ENCODE measurements at places on chromosomes 4 and X.

GRCh38 chrX:40012868-40013265 is 84.9 kb downstream of the BCOR start:
- DNase-seq, result no peak

DNA sequence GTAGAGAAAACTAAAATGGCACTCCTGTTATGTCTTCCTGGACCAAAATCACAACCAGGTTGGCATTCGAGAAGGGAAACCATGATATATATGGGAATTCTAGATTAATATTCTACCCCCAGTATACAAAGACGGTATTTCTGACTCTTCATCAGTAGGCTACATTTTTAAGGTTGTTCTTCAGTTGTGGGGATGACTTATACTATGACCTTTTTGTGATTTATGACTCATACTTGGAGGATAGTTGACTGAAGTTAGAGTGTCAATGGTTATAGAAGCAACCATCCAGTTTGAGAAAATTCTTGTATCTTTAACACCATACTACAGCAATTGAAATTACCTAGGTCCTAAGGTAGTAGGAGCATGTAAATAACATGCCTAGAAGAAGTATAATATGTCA is 49.8 kb upstream of the CYSLTR1 start:
- DNase-seq, result no peak

GRCh38 chr4:8689741-8690140 is 97.2 kb downstream of the CPZ start:
- DNase-seq, result no peak

GRCh38 chr4:16082426-16083240 is 1.2 kb downstream of the PROM1 start:
- no peak for DNase-seq

DNA sequence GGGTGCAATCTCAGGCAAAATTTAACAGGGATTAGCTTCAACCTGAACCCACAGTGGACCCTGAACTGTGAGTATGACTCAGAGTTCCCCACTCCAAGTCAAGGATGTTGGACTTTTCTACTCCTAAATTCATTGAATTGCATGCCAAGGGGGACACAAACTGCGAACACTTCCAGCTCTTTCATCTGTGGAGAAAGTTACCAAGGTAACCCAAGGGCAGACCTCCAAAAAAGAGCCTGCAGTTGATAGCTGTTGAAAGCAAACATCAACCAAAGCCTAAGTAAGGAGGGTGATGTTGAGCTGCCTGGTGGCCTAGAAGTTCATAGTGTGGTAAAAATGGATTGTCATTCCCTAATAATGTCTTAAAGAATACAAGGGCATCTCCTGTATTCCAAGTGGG is 1242.9 kb downstream of the C4orf33 start:
- no peak for DNase-seq

- no peak for DNase-seq
Observed at GRCh38 chr4:2353222-2354107, 65.0 kb downstream of the ZFYVE28 start.

DNA sequence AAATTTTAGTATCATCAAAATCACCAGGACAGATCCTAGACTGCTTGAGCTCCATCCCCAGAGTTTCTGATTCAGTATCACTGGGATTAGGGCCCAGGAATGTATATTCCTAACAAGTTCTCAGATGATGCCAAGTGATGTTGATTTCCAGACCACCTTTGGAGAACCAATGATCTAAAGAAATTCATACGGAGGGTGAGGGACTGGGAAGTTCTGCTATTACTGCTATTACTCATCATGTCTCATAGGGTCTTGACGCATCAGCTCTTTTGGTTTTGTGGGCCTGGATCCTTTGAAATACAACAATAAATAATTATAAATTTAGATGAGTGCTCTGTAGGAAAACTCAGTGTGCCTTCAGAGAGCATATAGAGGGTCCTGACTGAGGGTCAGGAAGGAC is 59.8 kb upstream of the LGI2 start:
- no peak for DNase-seq

DNA sequence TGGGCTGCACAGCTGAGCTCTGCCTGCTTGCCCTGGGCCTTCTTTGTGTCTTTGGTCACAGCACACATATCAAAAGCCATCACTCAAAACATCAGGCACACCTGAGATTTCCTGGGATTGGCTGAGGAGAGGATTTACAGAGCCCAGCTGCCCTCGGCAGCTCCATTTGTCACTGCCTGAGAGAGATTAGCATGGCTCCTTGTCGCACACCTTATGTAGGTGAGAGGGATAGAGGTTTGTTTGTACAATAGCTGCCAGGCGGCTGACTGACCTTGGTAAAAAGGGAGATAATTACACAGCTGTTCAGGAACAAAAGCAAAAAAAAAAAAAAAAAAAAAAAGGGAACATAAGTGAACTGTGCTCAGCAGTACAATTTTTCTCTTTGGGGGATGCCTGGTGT is 63.2 kb downstream of the MGST2 start:
- DNase-seq, result no peak

DNA sequence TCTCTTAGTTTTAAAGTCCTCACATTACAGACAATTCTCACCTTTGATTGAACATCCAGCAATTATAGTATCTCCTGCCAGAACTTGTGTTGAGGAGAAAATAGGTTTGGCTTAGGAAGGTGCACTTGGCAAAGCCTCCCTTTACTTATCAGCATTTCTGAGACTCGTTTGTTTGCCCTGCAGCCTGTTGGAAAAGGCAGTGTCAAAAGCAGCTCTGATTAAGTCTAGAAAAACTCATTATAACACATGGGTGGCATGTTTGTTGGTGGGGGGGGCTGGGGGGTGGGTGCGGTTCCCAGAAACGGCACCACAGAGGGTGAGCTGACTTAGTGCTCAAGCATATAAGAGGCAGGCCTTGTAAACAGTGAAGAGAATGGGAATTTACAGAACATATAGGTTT is 21.7 kb upstream of the PUDP start:
- no peak for DNase-seq

GRCh38 chr4:169761846-169762245 is 4.1 kb upstream of the HPF1 start:
- no peak for DNase-seq

- DNase-seq, result no peak
Observed at GRCh38 chrX:11765449-11765848, 7.4 kb downstream of the MSL3 start.

DNA sequence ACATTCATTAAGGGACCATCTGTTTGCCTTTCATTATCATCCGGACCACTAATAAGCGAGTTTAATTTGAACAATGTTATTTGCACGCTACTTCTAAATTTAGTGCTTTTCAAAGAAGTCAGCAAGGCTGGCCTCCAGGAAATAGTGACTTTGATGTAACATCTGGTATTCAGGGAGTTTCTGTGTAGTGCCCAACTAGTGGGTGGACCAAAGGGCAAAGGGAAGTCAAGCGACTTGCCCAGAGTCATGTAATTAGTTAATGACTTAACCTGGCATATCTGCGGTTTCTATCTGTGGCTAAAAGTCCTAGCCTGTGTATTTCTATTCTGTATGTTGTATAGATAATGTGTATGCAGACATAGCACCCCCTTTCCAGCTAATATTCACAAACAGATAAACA is 56.3 kb upstream of the LCORL start:
- no peak for DNase-seq

- DNase-seq, result no peak
Observed at GRCh38 chr4:24896056-24896455, 16.8 kb downstream of the CCDC149 start.

DNA sequence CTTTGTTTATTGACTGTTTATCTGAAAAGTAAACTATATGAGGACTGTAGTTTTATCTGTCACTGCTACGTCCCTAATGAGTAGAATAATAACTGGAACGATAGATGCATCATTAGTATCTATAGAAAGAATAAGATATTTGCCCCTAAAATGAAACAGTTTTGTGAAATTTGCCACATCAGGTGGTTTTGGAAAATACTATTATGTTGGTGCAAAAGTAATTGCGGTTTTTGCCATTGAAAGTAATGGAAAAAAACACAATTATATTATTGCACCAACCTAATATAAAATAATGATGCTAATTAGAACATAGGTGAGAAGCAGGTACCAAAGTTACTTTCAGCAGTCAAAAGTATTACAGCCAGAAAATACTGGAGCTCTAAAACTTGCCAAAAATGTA is 158.3 kb downstream of the PABPC4L start:
- DNase-seq, result no peak

DNA sequence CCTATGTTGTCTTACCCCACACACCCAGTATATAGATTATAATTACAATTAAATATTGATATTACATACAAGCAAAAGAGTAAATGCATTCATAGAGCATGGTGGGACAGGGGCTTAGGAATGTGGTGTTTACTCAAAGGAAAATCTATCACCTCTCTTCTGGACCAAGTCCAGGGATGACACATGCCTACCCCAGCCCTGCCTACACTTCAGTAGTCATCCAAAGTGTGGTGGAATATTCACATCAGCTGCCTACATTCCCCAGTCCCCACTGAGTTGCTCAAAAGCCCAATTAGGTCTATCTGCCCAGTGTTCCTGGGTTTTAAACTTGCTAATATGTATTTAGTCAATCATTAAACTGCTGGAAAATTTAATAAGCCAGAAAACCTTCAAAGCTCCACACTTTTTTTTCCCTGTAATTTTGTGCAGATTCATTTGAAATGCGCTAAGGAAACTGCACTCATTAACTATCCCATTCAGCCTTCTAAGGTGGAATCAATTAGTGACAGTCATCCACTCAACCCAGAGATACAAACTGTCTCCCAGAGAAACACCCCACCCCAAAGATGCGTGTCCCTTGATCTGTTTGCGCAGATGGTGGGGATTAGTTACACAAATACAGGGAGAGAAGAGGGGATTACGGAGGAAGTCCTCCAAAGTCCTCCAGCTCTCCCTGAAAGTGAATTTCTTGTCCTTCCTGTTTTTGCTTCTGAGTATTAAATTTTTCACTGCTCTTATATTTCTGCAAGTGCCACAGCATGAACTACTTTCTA is 91.7 kb upstream of the KDR start:
- DNase-seq, result no peak

DNA sequence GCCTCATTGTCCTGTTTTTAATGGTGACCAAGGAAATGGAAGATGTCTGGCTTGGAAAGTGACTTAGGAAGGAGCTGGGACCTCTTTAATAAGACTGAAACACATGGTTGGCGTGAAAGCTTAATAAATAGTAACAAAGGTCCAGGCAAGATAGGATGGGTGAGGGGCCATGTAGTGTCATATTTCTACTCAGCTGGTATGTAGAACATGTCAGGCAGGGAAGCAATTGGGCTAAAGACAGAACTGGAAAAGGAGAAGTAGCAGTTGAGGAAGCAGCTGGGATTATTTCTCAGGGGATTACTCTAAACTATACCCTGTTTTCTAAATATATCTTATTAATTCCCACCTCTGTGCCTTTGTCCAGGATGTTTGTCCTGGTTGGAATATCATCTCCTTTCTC is 18.6 kb downstream of the ITGB1BP2 start:
- no peak for DNase-seq

DNA sequence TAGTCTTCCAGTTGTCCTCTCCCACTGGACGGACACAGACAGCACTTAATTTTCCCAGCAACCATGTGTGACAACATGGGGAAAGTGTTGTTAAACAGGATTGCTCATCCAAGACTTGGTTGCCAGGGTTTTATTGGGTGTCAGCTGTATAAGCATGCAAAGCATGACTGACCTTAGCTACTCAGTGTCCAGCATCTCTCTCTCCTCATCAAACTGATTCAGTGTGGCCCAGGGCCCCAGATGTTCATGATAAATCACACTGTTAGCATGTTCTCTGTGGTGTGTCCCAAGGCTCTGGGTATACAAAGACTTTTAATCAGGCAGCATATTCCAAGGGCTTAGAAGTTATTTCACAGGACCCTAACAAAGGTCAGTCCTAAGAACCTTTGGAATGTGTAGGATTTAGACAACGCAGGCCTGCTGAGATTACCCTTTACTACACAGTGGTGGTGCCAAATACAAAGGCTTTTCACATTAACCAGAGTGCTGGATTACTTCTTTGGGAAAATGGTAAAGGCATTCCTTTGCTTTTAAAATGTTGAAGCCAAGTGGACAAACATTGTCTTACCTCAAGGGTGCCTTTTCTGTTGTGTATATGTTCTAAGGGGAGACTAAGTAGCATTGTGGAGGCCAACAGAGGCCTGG is 213.3 kb downstream of the GLUD2 start:
- no peak for DNase-seq

- no peak for DNase-seq
Observed at GRCh38 chrX:41931591-41931990, 8.2 kb upstream of the CASK start.

- DNase-seq, result no peak
Observed at GRCh38 chrX:149121206-149121920, 383.7 kb downstream of the IDS start.

GRCh38 chr4:168641811-168642140 is 144.9 kb downstream of the PALLD start:
- DNase-seq, result no peak

DNA sequence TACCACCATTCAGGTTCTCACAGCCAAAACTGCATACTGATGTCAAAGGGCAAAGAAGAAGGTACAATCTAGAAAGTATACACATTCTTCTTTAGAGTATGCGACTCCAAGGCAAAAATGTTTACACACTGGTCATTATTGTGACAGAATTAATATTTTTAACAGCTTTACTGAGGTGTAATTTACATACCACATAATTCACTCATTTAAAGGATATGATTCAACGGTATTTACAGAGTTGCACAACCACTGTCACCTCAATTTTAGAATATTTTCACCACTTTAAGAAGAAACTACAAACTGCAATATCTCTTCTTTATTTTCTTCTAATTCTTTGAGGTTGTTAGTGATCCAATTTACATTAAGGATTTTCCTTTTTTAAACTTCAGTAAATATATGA is 325.4 kb upstream of the SMIM31 start:
- DNase-seq, result no peak

- DNase-seq, result no peak
Observed at GRCh38 chr4:10403633-10404445, 53.4 kb downstream of the ZNF518B start.

- no peak for DNase-seq
Observed at GRCh38 chrX:45513042-45513441, 312.4 kb upstream of the DIPK2B start.

- no peak for DNase-seq
Observed at GRCh38 chrX:48938721-48939425, 18.5 kb downstream of the OTUD5 start.

DNA sequence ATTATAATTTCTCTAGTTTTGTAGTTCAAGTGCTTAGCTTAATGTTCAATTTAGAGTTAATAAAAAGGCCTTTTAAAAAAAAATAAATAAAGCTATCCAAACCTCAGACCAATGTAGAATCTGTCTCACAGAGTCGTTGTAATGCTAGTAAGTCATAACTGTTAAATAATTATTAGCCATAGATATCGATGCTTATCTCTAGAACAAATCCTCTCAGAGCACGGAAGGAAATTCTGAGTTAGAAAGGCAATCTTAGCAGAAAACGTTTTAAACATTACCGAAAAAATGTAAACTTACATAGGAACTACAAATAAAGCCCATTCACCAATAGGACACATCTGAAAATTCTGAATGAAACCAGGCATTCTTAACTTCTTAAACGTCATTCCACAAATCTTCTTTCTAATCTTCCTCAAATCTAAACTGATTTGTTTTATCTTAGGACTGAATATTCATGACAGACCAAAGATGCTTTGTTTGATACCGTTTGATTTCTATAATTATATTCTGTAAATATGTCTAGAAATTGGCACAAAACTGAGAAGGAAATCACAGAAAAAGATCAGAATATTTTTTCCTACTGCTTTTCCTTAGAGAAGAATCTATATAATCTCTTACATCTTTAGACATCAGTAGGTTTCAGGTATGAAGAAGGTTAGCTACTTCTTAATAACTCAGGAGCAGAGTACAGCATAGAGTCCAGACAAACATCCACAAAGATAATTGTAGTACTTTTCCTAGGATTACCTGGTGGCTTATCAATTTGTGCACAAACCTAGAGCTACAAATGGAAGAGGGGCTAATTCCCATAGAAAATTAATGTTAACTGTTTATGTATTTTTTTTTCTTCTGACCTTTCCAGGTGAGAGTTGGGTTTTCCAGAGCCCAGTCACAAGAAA is 140.7 kb downstream of the BTC start:
- DNase-seq, result no peak
